ENCODE measurements at places on chromosomes 11 and 22.
A peak's percentile ranks its signal among the peaks of the same experiment; 100 is the strongest.

DNA sequence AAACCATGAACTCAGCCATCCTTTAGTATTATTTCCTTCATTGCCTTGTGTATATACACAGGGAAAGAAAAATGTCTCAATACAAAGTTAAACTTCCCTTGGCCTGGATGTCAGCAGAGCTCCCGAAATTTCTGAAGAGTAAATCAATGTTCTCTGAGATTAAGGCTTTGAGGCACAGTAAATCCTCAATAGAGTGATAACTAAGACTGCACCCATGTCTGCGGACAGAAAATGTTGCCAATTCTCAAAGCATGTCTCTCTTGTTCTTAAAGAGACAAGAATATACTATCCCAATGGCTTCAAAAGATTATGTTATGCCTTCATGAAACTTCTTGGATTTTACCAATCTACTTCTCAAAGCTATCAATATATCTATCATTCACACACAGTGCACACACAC is 1196.7 kb upstream of the TENM4 start:
- no peak for DNase-seq

GRCh38 chr11:60813324-60813723 is 28.2 kb downstream of the MS4A10 start:
- DNase-seq: no peak

DNA sequence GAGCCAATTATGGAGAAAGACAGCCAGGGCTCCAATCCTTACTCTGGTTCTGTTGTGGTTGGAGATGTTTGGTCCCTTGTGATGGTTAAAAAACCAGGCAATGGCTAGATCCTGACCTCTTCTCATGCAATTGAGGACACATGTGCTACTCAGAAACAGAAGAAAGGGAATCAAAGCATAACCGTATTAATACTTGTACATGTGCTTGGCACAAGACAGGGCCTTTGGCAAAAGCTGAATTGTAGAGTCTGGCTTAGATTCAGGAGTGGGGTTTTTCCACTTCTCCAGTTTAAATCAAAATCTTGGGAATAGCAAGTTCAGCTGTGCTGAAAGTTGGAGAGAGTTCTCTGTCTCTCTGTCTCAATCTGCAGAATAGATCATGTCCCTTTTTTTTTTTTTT is 80.1 kb upstream of the E2F8 start:
- DNase-seq: no peak

DNA sequence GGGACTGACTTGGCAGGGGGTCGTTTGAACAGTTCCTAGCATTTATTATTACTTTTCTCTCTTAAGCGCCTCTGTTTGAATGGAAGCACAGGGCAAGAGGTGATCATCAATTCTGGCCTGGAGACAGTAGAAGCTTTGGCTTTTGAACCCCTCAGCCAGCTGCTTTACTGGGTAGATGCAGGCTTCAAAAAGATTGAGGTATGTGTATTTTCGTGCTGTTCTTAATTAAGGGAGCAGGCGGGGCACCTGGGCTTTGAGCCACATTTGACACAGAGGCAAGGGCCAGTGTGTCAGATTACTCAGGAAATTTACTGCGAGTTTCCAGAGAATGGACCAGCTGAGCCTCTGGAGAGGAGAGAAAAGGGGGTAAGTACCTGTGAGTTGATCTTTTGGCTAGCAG is 102.4 kb upstream of the SORL1-AS1 start:
- DNase-seq: no peak

DNA sequence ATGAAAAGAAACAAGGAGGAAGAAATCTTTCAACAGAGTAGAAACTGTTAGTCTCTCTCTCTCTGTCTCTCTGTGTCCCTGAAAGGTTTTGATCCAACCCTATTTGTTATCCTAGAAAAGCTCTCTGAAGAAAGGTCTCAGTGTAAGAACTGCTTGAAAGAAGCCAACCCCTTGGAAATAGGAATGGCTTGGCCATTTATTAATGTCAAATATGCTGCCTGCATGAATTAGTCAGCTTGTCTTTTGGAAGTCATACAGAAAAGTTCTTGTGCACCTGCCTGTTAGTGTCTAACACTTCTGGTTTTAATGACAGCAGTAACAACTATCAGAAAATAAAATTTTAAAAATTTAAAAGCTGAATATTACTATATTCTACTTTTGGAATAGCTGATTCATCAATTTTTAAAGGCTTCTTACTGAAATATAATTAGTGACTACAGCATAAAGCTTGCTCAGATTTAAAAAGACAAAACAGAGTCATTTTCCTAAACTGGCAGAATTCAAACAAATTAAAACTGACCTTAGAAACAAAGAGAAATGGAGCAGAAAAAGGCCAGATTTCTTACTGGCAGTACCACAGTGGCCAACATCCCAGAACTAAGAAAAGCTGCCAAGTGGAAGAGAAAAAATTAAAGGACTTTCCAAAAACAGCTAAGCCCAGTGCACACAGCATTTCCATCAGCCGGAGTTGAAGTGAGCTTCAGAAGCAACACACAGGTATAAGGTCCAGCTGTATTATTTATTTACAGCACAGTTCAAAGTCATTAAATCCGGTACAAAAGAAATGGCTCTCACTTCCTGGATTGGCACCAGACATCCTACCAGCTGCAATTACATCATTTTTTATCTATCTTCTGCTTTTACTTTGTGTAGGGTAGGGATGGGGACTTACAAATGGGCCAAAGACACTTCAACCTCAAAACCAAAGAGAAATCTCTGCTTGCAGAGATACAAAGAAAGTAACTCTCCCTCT is 76.3 kb downstream of the PRCP start:
- DNase-seq: no peak

GRCh38 chr11:61564936-61565696 is 15.8 kb downstream of the SYT7 start:
- DNase-seq: no peak

GRCh38 chr11:112864672-112865071 is 96.5 kb upstream of the NCAM1 start:
- no peak for DNase-seq

DNA sequence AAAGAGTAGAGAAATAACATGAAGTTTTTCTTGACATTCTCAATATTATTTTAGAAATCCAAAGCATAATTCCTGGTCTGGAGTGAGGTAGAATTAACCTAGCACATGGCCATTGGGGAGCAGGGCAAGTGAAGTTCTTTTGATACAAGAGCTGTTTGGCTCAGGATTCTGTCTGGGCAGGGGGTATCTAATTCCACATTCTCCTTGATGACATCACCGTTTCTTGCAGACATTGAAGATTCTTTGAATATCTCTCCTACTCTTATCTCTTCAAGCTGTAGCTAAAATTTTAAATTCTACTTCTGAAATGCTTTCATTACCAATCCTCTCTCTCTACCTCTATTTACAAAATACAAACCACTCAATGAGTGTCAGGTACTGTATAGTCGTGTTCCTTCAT is 138.2 kb upstream of the TENM4 start:
- no peak for DNase-seq

GRCh38 chr11:66595245-66595904 is 2.4 kb downstream of the CCS start:
- DNase-seq: no peak

GRCh38 chr22:45908961-45909360 is 68.0 kb downstream of the WNT7B start:
- no peak for DNase-seq

DNA sequence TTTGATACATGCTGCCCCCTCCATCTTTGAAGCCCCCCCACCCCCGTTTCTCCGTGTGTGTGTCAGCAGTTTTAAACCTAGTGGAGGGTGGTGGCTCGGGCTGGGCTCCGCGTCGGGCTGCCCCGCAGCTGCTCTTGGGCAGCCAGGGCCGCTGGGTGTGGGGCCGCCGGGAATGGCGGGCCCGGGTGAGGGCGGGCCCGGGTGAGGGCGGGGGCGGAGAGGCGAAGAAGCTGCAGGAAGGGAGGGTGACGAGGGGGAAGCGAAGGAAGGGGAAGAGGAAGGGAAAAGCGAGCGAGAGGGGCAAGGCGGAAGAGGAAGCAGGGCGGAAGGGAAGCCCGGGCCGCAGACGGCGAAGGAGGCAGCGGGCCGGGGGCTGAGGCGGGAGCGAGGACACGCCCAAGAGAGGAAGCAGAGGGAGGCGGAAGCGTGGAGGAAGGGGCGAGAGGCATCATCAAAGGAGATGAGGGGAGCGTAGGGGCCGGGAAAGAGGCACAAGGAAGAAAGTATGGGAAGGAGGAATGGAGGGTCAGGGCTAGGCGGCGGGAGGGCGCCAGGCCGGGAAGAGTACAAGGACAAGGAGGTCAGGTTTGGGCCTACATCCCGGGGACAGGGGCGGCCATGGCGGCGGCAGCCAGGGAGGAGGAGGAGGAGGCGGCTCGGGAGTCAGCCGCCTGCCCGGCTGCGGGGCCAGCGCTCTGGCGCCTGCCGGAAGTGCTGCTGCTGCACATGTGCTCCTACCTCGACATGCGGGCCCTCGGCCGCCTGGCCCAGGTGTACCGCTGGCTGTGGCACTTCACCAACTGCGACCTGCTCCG is 82.4 kb downstream of the BCR start:
- no peak for DNase-seq

DNA sequence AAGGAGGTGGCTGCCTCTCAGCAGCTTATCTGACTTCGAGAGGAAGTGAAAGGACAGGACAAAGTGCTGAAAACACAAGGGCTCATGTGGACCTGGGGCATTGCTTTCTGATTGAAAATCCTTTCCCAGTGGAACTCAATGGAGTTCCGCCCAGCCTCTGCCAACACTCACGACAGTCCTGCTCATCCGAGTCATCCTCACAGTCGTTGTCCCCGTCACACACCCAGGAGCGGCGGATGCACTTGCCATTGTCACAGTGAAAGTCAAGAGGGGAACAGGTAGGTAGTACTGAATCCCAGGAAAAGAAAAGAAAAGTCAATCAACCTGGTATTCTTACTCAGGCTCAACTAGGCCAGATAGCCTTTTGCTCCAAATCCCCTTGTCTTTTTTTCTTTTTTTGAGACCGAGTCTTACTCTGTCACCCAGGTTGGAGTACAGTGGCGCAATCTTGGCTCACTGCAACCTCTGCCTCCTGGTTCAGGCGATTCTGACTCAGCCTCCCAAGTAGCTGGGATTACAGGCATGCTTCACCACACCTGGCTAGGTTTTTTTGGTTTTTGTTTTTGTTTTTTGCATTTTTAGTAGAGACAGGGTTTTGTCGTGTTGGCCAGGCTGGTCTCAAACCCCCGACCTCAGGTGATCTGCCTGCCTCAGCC is 18.1 kb downstream of the LRP4 start:
- peak; percentile 35 for DNase-seq

- peak; percentile 97 for DNase-seq
Measured at GRCh38 chr11:132024587-132025295, 654.3 kb downstream of the NTM start.

- peak; percentile 39 for DNase-seq
Measured at GRCh38 chr11:125593114-125593820, 615 bp downstream of the STT3A start.

- no peak for DNase-seq
Measured at GRCh38 chr11:60785806-60786361, 751 bp downstream of the MS4A10 start.

DNA sequence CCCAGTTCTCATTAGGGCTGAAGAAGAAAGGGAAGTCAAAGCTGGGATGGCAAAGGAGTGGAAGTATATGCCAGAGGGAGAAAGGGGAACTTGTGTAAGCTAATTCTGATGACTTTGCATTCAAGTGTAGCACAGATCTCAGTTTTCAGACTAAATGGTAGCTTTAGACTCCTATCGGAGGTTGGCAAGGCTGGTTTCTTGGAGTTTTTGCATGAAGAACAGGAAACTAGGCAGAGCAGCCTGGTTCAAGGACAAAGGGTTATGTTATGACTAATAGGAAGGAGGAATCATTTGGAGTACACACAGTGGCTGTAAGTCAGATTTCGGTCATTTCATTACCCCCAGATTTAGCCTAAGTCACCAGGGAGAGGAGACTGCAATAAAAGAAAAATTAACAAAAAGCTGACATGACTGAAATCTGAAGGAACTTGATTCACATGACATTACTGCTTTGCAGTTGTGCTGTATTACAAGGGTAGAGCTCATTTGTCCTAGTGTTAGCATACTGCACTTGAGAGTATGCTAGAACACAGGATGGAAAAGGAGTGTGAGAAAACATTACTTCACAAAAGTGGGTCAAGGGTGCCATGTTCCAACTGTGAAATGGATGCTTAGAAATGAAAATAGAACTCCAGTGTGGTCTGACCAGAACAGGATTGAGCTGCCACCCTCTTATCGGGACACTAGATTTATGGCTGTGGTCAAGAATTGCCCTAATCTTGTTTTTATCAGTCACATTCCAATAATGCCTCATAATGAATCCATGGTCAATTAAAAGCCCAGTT is 23.6 kb downstream of the ADM start:
- DNase-seq: no peak

DNA sequence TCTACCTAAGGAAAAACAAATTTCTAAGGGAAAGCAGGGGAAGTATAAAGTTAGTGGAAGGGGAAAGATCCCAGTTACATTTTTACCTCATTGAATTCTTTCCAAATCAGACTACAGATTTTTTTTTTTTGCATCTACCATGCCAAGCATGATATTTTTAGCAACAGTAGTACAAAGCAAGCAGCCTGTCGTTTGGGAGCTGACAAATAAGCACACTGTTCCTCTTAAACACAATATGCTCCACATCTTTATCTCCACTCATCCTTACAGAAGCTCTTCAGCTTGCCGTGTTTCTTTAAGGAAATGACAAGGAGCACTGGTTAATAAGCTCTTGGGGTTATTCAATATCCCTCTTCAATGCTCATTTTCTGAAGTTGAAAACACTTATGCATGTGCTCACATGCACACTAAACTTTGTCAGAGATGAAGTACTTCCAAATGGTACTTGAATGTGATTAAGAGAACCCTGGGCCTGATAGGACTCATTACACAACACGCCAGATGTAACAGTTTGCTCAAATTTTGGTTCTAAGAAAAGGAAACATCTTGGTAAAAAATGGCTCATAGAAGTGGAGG is 53.8 kb downstream of the PAX6 start:
- peak; percentile 25 for DNase-seq

DNA sequence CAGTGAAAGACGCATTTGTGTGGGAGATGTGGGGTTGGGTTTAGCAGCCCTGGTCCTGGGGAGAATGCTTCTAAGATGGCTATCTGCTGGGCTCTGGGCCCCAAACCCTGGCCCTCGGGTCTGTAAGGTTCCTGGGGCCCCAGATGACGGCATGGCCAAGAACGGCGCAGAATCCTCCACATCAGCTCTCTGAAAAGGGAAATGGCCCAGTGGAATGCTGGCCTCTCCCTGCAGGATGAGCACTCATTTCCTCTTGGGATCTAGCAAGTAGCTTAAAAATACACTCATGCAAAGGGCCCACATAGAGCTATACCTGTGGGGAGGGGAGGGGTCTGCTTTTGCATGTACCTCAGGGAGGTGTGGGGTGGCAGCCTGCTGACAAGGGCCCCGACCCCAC is 37.5 kb upstream of the LINC01488 start:
- no peak for DNase-seq

GRCh38 chr11:64283092-64283491 is 1.4 kb downstream of the BAD start:
- DNase-seq: no peak

Measured in foreskin keratinocyte (primary cell).